ENCODE measurements at places on chromosomes 6 and 20. TPM values are rescaled to one million over a fixed set of nuclear protein-coding genes. Genes with fewer than 3 reads are reported as not detected.

The NKX2-4 gene
- polyA plus RNA-seq, result not detected

The SYNE1 gene
- 29.4 TPM for polyA plus RNA-seq

The OR2J3 gene
- not detected for polyA plus RNA-seq

The PDYN gene
- polyA plus RNA-seq, result not detected

The METTL24 gene
- polyA plus RNA-seq, result not detected

The TOX2 gene
- not detected for polyA plus RNA-seq

The TREML1 gene
- 1.6 TPM for polyA plus RNA-seq

The EYS gene
- 0.18 TPM for polyA plus RNA-seq

The GJA10 gene
- polyA plus RNA-seq, result not detected

The SLC17A2 gene
- not detected for polyA plus RNA-seq

The PM20D2 gene
- polyA plus RNA-seq, result 12.7 TPM

DNA sequence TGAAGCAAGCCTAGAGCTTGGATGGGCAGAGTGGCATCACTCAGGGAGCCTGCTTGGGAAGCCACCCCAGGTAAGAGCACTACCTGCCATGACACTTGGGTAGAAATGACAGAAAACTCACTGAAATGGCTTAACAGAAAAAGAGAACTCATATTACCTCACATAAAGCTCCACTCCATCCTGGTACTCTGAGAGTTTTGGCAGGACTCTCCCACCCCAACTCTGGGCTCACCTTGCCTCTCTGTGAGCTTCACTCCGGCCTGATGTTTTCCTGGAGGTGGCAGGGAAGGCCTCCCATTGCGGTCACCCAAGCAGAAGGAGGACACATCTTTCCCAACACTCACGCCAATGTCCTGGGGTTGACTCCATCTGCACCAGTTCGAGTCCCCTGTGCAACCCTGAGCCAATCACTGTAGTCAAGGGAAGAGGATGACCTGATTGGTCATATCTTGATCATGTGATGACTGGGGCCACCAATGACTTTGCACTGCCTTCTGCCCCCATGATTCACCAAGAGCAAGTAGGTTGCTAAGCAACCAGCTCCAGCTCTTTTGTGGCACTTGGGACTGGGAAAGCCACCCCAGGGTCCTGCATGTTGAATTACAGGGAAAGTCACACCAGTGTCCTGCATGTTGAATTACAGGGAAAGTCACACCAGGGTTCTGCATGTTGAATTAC, 446.1 kb upstream of the SULF2 start:
- DNase-seq, result no peak

- no peak for DNase-seq
Observed at GRCh38 chr6:115934829-115935228, 125.9 kb downstream of the FRK start.

DNA sequence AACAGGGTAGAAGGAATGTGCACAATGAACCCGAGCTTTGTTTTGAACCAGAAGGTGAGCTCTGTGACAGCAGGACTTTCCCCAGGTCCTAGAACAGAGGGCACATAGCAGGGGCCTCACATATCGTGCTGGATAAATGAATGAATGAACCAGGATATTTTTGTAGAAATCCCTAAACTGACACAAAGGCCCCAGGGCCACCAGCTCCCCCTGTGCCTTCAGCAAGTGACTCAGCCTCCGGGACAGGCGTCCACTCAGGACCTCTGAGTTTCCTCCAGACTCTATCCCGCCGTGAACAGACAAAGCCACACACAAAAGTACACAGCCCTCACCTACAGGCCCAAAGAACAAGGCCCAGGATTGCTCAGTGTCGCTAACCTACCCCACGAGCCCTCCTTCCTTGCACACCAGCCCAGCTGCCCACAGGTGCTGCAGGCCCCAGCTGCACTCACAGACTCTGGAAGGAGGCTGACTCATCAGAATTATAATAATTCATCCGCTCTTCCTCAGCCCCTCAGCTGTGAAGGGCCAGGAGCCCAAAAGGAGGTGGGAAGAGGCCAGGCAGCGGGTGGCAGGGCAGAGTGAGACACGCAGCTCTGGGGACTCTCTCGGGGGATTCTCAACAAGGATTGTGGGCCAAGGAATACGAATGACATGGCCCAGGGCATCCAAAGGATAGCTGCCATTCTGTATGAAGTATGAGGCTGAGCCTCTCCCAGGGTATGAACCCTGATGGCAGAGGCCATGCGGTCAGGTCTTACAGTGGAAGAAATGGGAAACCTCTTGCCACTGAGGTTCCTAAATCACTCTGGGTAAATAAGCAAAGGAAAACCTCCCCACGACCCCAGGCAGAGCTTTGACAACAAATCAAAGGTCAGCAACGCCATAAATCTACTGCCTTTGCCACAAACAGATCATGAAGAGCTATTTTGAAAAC, 40.9 kb downstream of the SUMO4 start:
- DNase-seq, result no peak

DNA sequence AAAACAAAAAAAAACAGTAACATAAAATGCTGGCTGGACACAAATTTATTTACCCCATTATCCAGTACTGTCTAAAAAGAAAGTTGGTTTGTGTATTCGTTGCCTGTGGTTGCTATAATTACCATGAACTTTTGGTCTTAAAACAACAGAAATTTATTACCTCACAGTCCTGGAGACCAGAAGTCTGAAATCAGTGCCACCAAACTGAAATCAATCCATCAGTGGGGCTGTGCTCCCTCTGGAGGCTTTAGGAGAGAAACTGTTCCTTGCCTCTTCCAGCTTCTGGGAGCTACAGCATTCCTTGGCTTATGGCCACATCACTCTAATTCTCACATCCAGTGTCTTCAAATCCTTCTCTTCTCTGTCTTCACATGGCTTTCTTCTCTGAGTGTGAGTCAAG, 79.4 kb downstream of the SNX5 start:
- no peak for DNase-seq

GRCh38 chr6:112717856-112718255, 370.7 kb downstream of the RFPL4B start:
- no peak for DNase-seq

DNA sequence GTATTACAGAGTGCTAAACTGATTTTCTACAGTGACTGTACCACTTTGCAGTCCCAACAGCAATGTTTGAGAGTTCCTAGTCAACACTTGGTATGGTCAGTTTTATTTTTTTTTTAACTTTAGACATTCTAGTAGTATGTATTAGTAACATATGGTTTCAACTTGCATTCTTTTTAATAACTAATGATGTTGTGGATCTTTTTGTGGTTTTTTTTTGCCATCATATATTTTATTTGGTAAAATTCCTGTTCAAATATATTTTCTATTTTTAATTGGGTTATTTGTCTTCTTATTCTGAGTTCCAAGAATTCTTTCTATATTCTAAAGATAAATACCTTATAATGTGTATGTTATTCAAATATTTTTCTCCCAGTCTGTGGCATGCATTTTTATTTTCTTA, 189.4 kb upstream of the ECI2 start:
- no peak for DNase-seq

- DNase-seq, result no peak
Observed at GRCh38 chr20:15487682-15488081, 1085.6 kb downstream of the KIF16B start.

- DNase-seq, result no peak
Observed at GRCh38 chr6:26345832-26346231, 19.2 kb upstream of the BTN3A2 start.

DNA sequence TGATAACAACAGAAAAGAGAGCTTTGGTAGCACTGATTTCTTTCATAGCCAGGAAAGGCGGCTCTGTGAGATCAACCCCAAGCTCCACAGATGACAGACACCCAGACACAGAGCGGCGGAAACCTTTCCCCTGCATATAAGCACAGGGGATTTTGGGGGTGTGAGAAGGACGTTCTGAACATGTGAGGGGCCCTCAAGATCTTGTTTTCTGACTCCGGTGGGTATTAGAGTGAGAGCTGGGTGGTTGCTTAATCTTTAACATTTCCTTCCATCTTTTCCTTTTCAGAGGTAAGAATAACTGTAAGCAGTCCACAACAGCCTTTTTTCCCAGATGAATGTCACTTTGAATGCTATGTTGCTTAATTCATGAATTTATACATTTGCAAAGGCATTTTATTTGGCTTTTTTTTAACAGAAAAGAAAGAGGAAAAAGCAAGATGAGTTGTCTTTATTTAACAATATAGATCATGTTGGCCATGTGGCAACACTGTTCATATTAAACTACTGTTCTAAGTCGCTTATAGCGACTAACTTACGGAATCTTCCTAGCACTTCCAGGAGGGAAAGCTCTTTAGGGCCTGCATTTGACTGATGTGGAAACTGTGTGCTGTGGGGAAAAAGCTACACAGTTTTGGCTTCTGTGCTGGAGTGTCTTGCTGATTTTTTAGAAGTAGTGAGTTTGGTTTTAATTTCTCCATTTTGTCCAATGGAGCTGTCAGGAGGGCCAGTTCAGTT, 80.5 kb upstream of the NAA20 start:
- no peak for DNase-seq

GRCh38 chr6:37162740-37163139, 7.2 kb upstream of the PIM1 start:
- DNase-seq, result no peak

GRCh38 chr6:6317825-6318733, 2.4 kb downstream of the F13A1 start:
- DNase-seq, result no peak

DNA sequence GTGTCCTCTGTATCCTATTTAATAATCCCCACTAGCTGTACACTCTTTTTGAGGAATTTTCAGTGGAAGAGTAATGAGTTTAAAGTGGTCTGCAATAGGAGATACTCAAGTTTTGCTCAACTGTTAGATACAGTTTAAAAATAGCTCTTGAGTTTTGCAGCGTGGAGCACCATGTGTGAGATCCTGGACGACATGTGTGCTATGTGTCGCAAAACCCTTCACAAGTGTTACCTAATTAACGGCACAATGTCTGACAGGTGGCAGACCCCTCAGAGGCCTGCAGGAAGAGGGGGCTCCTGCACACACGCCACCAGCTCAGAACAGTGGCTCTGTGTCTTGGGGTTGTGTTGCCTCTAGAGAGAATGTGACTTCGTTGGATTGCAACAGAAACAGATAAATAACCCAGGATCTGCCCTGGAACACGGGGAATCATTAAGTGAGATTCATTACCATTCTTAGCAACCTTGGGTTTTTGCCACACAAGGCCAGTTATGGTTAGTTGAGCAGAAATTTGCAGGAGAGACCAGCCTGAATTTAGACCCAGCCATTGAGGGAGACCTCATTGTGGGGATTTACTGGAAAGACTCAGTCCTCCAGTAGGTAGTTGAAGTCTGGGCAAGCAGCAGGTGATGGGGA, 73.8 kb downstream of the SASH1 start:
- no peak for DNase-seq

DNA sequence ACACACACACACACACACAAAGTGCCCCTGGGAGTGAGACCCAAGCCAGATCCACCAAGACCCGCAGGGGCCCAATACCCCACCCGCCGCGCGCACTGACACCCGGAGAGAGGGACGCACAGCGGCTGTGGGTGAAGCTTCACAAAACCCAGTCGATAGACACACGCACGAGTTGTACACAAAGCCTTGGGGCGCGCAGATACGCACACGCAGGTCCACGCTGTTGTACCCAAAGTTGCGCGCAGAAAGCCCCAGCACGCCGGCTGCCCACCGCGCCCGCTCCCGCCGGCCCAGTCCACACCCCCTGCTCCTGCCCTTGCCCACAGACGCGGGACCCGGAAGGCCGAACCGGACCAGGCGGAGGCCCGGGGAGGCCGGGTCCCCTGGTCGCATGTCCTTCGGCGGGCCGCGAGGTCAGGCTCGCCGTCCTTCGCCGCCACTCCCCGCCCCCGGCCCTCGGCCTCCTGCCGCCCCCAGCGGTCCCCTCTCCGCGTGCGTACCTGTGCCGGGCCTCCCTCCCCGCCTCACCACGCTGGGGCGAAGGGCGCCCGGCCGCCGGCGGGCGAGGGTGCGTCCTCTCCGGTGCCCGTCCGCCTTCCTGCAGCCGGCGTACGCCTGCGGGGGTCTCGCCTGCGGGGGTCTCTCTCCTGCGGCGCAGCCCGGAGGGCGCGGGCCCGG, at the start of gene TMEM74B:
Gene TMEM74B (minus strand): TSS at position 344 of the 678 bp plus-strand sequence. CDS start 1,180 bp downstream, outside the sequence.
- DNase-seq, result no peak

DNA sequence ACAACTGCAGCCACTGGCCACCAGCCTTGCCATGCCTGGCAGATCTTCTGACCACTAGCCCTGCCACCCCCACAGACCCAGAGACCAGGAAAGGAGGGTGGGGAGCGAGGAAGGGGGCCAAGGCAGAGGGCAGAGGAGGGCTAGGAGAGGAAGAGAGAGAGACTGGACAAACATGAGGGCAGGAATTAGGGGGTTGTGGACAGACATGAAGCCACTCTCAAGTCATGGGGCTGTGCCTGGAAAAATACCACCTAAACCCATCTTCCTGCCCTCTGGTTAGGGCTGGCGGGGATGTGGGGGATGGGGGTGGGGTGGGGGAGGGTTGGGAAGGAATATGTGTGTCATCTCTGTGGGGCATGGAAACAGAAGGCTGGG, 1.4 kb upstream of the SLC29A1 start:
- DNase-seq, result no peak

DNA sequence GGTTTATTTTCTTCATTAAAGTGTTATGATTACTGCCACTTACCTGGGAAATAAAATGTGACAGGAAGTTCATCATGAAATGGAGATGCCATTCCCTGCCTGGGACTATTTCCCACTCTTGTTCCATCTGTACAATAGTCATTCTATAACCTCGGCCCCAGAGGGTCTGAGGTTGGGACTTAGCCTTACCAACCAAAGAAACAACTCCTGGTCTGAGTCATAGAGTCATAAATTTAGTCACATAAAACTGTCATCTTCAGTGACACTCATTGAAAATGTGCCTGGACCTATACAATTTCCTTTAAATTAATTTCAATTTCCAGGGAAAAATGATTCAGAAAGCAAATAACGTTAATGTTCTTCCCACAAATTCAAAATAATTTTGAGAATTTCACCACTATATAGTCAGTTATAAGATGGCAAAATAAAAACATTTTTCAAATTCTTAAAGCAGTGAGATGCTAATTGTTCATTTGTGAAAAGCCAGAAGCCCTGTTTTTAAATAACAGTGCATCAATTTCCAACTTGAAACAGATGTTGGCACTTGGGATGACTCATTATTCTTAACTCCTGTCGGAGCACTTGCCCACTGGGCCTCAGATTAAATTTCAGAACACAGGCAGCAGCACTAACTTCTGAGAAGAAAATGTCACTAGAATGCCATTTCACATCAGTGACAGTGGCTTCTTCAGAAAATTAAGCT, 201.2 kb upstream of the SMLR1 start:
- no peak for DNase-seq

DNA sequence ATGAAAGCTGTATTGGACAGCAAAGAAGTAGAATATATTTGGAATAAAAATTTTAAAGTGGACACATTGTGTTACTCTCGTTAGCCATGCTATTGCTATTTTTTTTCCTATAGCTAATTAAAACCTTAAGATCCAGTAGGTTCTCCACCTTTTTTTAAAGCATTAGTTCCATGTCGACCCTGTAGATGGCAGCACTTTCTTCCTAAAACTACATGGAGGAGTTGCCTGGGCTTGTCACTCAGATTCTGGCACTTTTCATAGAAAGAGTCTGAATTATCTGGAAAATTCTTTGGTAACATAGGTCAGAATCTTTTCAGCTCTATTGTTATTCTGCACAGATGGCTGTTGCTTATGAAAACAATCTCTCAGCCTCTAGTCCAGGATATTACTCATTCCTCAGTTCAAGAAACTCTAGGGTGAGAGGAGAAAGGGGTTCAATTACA, 42.0 kb upstream of the ESR1 start:
- peak; percentile 34 for DNase-seq

- DNase-seq, result no peak
Observed at GRCh38 chr6:141316236-141316635, 816.5 kb upstream of the GJE1 start.

GRCh38 chr6:79250107-79250514, 15.6 kb upstream of the HMGN3 start:
- DNase-seq, result no peak

GRCh38 chr20:3163099-3164042, 3.7 kb upstream of the FASTKD5 start:
- no peak for DNase-seq

Data from naive B cell (primary cell).